Right renal pelvis (tissue), 4 donors: ENCODE measurements at places on chromosomes 7 and 10. TPM values are rescaled to one million over a fixed set of nuclear protein-coding genes. Genes with fewer than 3 reads are reported as not detected.

DNA sequence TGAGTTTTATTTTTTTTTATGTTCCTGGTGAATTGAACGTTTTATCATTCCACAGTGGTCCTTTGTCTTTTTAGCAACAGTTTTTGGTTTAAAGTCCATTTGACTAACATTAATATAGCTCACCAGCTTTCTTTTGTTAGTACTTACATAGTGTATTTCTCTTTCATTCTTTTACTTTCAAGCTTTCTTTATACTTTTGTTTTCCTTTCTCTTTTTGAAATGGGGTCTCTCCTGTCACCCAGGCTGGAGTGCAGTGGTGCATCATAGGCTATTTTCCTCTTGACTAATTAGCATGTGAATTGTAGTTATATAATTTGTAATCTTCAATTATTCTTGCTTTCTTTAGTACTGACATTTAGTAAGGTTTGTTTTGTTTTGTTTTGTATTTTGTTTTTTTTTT is 27.8 kb downstream of the GARIN1A start:
- DNase-seq = no peak

DNA sequence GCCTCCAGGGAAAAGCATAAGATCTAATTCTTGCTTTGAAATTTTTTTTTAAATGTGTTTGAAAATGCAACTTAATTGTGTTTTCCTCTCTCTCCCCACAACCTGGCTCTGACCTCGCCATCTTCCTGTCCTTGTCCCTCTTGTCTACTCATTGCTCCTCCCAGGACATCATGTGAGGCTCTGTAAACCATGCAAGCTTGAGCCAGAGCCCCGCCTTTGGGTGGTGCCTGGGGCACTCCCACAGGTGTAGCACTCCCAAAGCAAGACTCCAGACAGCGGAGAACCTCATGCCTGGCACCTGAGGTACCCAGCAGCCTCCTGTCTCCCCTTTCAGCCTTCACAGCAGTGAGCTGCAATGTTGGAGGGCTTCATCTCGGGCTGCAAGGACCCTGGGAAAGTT is 9.8 kb upstream of the CDHR1 start:
- no peak for DNase-seq

Gene HYAL4
- 0.19 TPM for polyA plus RNA-seq

DNA sequence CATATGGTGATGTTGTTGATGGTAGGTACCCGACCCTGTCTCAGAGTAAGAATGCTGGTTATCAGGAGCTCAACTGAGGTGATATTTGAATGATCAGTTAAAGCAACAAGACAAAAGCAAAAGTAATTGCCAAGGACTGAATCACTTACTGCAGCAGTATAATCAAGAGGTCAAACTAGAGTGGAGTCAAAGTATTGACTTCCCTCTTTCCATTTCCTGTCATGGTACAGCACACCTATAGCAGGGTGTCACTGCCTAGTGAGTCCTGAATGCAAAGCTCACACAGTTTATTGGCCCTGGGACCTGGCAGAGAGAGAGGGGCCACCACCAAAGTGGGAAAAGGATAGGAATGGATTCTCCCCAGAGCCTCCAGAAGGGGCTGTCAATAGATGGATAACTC is 886.1 kb upstream of the SORCS1 start:
- no peak for DNase-seq

Gene GPRIN2
- polyA plus RNA-seq = 4.2 TPM

Gene ARHGEF5
- 20.6 TPM for polyA plus RNA-seq

DNA sequence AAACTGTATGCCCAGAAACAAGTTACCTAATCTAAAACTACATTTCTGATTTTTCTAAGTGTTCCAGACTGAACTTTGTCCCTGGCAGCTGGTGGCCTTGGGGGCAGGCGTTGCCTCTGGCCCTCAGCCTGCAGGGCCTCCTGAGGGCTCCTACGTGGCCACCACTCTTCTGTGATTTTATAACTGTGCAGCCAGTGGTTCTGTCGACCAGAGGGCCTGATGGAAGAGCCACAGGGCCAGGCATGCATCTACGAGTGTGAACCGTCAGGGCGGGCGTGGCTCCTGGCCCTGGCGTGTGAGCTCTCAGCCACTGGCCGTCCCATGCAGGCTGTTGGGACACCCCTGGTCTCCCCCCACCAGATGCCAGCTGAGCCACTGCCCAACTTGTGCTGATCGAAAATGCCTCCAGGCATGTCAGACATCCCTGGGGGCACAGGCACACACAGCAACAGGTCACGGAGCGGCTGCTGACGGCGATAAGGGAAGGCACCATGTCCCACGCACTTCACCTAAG is 173.4 kb downstream of the ZMYND11 start:
- no peak for DNase-seq

- no peak for DNase-seq
These were observed 10.6 kb upstream of the EMX2 start for GRCh38 chr10:117532003-117532385.
